Stimulated activated CD4-positive, alpha-beta T cell treated with anti-CD3 and anti-CD28 coated beads, Interleukin-2, amount 100 ng/mL, for 4 hours (primary cell): ENCODE measurements at places on chromosomes 1 and 21.

DNA sequence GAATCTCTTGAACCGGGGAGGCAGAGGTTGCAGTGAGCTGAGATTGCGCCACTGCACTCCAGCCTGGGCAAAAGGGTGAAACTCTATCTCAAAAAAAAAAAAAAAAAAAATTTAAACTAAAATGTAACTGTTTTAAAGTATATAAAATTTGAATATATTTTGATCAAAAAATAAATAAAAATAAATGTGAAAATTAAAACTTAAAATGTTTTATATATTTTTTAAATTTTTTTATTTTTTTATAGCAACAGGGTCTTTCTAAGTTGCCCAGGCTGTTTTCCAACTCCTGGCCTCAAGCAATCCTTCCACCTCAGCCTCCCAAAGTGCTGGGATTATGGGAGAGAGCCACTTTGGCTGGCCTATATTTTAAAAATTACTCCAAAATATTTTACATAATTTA lies 15.2 kb upstream of the FAM76A start:
- DNase-seq: no peak

GRCh38 chr1:209038735-209039134 lies 544.8 kb upstream of the CAMK1G start:
- DNase-seq: no peak

- no peak for DNase-seq
These were observed 31.9 kb downstream of the SYDE2 start for GRCh38 chr1:85168884-85169283.

DNA sequence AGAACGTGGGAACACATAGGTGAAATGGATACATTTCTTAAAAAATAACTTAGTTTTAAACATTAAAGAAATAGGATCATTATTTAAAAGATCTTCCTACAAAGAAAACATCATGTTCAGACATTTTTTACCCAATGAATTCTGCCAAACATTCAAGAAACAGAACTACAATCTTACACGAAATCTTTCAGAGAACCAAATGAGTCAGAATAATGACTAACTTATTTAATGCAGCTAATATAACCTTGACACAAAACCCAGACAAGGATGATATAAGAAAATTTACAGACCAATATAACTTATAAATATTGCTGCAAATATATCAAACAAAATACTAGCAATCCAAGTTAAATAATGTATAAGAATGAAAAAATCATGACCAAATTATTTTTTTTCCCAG lies 220.1 kb upstream of the KCNK2 start:
- DNase-seq: no peak

- DNase-seq: no peak
These were observed 68.0 kb downstream of the MEGF6 start for GRCh38 chr1:3543076-3544039.

- no peak for DNase-seq
These were observed 116.8 kb upstream of the TMPRSS2 start for GRCh38 chr21:41624674-41625310.

GRCh38 chr1:40838980-40839942 lies 22.9 kb downstream of the CITED4 start:
- DNase-seq: no peak

GRCh38 chr1:36565576-36566501 lies 83.1 kb upstream of the CSF3R start:
- DNase-seq: no peak

DNA sequence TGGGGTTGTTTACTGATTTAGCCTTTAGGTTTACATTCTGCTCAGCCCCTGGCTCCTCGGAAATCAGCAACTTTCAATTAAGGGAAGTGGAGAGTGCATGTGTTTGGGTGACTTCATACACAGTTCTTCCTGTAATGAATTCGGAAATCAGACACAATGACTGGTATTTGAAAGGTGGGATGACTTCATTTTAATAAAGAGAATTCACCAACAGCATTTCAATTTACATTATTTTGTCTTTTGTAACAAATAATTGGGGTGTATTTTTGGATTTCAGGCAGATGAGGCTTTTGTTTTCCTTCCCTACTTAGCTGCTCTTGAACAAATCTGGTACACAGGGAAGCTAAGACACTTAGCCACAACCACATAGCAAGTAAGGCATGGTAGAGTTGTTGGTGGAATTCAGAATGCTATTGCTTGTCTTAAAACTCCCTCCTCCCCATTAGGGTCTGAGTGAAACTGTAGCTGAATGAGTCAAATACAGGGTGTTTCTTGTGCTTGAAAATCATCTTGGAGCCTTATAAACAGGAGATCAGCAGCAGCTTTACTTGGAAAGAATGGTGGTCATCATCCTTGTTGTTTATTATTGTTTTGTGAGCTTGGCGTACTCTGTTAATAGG lies 917 bp downstream of the STX12 start:
- DNase-seq: no peak

GRCh38 chr1:59522925-59523505 lies 226.1 kb downstream of the FGGY start:
- no peak for DNase-seq

DNA sequence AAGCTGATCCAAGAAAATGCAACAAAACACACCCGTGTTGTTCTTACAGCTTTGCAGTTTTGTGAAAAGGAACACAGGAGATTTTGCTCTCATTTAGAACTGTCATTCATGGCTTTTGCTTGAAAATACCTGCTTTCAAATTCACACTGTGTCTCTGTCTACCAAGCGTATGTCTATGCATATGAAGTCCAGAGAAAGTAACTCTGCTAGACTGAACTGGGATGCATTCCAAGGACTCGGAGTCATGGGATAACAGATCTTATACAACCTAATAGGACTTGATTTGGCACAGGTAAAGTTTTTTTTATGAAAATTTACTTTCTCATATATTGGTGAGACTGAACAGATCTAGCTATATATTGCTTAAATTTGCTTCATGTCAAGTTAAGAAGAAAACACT lies 102.4 kb downstream of the PTGER3 start:
- no peak for DNase-seq

- DNase-seq: no peak
These were observed 23.6 kb downstream of the VAMP4 start for GRCh38 chr1:171718216-171718615.

DNA sequence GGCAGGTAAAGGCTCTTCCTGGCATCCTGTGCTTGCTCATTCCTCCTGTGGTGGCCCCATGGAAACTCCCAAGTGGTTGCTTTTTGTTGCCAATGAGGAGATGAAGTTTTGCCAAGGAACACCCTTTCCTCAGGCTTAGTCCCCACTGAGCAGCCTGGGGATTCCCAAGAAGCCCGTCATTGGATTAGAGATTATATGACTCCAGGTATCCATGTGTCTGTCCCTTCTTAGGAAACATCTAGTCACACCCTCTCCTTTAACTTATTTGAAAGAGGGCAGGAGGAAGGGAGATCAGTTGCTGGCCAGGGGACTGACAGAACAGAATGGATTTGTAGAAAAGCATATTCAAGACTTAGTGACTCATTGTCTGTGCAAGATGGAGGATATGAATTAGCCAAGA lies 3.8 kb upstream of the LCE3A start:
- no peak for DNase-seq

DNA sequence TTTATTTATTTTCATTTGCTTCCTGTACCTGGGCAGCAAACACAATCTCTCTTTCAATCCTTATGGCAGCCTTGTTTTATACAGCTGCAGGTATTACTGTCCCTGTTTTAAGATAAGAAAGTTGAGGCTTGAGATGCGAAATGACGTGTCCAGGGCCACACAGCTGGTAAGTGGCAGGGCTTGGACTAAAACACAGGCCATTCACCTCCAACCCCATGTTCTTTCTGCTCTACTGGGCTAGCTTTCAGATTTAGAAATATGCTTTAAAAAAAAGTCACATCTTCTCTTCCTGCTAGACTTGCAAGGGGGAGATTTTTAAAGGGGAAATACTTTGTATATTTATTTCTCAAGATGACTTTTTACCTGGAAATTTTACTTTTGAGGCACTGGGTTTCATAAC lies 62.8 kb downstream of the CNST start:
- no peak for DNase-seq

DNA sequence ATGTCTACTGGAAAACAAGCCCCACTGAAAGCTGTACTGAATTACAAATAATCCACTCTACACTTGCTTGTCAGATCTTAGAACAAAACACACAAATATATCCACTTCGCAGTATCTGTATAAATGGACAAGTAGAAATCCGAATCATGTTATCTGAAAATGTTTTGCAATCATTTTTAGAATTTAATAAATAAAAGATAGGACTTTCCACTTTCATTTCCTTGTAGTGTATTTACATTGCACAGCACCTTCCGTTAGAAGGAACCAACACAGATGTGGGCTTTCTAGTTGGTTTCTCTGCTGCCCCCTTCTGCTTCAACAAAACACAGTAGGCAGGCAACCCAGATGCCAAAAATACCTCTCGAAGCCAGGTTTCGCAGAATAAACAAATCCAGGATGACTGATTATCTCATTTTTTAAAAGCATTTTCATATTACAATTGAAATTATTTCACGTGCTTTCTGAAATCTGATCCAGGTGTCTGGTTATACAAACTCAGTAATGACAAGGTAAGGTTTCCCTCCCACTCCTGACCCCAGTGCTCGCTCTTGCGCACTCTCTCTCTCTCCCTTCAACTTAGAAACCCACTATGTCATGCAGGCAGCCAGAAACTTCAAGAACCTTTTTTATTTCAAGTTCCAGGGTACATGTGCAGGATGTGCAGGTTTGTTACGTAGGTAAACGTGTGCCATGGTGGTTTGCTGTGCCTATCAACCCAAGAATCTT lies 389.9 kb downstream of the SMYD3 start:
- peak; percentile 7 for DNase-seq

GRCh38 chr21:29671728-29672127 lies 268.1 kb downstream of the GRIK1 start:
- DNase-seq: no peak

DNA sequence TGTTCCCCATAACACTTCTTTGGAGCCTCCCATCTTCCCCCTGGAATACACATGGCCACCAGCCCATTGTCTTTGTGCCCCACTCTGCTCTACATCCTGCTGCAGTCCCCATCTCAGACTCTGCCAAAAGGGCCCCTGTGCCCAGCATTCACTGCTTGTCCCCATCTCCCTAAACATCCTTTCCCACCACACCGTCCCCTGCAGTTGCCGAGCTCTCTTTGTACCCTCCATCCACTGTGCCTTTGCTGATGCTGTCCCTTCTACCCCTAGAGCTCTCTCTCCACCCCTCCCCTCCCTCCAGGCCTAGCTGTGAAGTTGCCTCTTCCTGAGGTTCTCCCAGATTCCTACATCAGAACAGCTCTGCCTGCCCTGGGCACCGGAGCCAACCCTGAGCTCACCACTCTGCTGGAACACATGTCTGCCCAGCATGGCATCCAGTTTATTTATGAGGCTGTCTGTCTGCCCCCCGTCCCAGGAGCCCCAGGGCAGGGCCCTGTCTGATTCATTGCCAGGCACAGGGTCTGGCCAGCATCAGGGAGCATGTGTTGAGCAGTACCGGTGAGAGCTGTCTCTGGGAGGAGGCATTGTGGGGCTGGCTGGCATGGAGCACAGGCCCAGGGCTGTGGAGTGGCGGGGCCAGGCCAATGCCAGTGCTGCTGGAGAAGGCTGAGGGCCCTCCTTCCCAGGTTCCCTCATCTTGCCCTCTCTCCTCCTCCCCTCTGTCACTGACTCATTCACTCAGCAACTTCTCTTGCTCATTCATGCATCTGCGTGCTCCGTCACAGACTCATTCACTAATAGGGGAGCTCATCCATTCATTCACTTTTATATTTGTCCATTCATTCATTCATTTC lies 28.8 kb downstream of the EDN2 start:
- no peak for DNase-seq

GRCh38 chr21:42460391-42461184 lies 35.4 kb downstream of the RSPH1 start:
- DNase-seq: no peak

- no peak for DNase-seq
These were observed 51.1 kb downstream of the CD247 start for GRCh38 chr1:167467126-167467710.

GRCh38 chr1:78678324-78678723 lies 28.7 kb downstream of the IFI44 start:
- DNase-seq: no peak

DNA sequence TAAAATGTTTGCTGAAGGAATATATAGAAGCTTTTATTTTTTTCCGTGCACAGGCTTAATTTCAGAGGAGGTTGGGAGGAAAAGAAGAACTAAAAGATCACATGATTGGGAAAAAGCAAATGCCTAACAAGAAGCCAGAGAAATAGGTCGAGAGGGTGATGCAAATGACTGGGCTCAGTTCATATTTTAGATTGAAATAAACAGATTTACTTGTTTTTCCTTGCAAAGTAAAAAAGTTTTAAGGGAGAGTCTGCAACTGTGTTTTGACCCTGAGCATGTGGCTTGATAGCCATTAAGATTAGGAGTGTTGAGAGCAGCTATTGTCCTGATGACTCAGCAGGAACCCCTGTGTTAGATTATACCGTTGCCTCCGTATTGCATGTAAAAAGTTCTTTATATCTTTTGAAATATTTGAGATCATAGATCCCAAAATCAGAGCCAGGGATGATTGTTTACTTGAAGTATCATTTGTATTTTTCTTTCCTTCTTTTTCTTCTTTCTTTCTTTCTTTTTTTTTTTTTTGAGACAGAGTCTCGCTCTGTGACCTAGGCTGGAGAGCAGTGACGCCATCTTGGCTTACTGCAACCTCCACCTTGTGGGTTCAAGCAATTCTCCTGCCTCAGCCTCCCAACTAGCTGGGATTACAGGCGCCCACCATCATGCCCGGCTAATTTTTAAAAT lies 20.2 kb downstream of the CLIC4 start:
- DNase-seq: no peak

DNA sequence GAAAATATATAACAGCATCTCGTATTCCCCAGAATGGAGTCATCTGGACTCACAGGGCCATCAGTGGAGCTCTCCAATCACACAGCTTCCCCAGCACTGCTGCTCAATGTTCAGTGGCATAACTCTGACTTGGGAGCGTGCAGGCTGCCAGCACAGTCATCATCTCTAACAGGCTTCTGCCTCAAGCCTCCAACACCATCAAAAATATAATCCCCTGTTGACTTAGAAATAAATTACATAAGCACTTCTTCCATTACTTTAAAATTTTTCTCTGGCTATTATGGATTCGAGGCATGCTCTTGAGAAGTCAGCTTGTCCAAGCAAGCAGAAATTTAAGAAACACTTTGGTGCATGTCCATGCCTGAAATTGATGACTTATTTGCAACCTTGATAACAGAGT lies 6.2 kb downstream of the DUSP23 start:
- DNase-seq: no peak

- DNase-seq: no peak
These were observed 24.9 kb upstream of the GLIS1 start for GRCh38 chr1:53763911-53764310.

GRCh38 chr1:218383051-218383450 lies 37.9 kb downstream of the TGFB2 start:
- DNase-seq: no peak

GRCh38 chr1:214857716-214858115 lies 224.8 kb upstream of the KCNK2 start:
- DNase-seq: no peak
